ENCODE measurements at places on chromosomes 4 and X.

DNA sequence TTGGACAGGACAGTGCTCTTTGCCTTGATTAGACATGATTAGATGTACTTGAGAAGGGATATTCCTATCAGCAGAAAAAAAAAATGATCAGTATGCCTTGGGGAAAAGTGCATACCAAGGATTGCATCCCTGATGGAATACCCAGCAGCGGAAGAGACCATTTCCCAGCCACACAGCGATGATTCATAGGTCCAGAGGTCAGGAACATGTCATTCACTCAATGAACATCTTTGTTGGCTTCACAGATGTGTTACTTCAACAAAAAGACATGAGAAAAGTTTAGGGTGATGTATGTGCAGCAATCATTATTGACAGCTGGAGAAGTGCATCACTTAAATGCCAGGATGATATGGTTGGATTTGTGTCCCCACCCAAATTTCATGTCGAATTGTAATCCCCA, 293.5 kb downstream of the ZNF674 start:
- H3K4me3 ChIP-seq = no peak overlapping the region
- H3K4me1 ChIP-seq = no peaks in the 10 kb centered on the region
- no peaks in the 10 kb centered on the region for H3K36me3 ChIP-seq
- no peak overlapping the region for H3K27ac ChIP-seq
- DNase-seq = no peak
- H3K27me3 ChIP-seq = no peaks in the 10 kb centered on the region

- H3K27me3 ChIP-seq = no peaks in the 10 kb centered on the region
- H3K4me3 ChIP-seq = peak overlapping the region; percentile 70
- H3K27ac ChIP-seq = peak overlapping the region; percentile 78
- H3K4me1 ChIP-seq = peaks cover 67% of the 10 kb centered on the region
- H3K36me3 ChIP-seq = peaks cover 66% of the 10 kb centered on the region
- no peak for DNase-seq
Measured at GRCh38 chr4:38985410-38986100, 46.7 kb downstream of the TMEM156 start.

DNA sequence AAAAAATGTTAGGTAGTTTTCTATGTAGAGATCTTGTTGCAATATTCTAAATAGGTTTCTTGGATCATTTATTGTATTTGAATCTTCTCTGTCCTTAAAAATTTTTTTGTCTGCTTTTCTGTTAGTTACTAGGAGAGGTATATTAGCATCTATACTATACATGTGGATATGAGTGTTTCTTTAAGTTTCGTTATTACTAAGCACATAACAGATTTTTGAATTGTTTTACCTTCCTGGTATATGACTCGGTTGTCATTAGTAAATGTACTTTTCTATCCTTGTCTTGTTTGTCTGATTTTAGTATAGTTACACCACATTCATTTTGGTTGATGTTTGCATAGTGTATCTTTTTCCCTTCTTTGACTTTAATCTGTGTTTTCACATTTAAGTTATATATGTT, 20.2 kb downstream of the PYURF start:
- no peak overlapping the region for H3K27ac ChIP-seq
- peaks cover 21% of the 10 kb centered on the region for H3K36me3 ChIP-seq
- no peak for DNase-seq
- no peaks in the 10 kb centered on the region for H3K27me3 ChIP-seq
- no peak overlapping the region for H3K4me3 ChIP-seq
- peaks cover 7% of the 10 kb centered on the region for H3K4me1 ChIP-seq

GRCh38 chr4:123346330-123346940, 50.2 kb upstream of the SPRY1 start:
- no peak overlapping the region for H3K4me3 ChIP-seq
- H3K27ac ChIP-seq = no peak overlapping the region
- peaks cover 4% of the 10 kb centered on the region for H3K4me1 ChIP-seq

- H3K4me3 ChIP-seq = no peak overlapping the region
- no peaks in the 10 kb centered on the region for H3K4me1 ChIP-seq
- peaks cover 4% of the 10 kb centered on the region for H3K27me3 ChIP-seq
- no peak overlapping the region for H3K27ac ChIP-seq
- DNase-seq = no peak
Measured at GRCh38 chr4:169231647-169232262, 39.0 kb downstream of the SH3RF1 start.

- no peaks in the 10 kb centered on the region for H3K4me1 ChIP-seq
- H3K36me3 ChIP-seq = no peaks in the 10 kb centered on the region
- H3K27ac ChIP-seq = no peak overlapping the region
- no peak overlapping the region for H3K4me3 ChIP-seq
- no peak for DNase-seq
Measured at GRCh38 chr4:180832073-180832472, 1411.1 kb upstream of the TENM3 start.

- no peaks in the 10 kb centered on the region for H3K36me3 ChIP-seq
- H3K27ac ChIP-seq = no peak overlapping the region
- H3K4me3 ChIP-seq = no peak overlapping the region
- H3K27me3 ChIP-seq = peaks cover 9% of the 10 kb centered on the region
- no peak for DNase-seq
Measured at GRCh38 chrX:15938072-15938471, 83.5 kb upstream of the AP1S2 start.

DNA sequence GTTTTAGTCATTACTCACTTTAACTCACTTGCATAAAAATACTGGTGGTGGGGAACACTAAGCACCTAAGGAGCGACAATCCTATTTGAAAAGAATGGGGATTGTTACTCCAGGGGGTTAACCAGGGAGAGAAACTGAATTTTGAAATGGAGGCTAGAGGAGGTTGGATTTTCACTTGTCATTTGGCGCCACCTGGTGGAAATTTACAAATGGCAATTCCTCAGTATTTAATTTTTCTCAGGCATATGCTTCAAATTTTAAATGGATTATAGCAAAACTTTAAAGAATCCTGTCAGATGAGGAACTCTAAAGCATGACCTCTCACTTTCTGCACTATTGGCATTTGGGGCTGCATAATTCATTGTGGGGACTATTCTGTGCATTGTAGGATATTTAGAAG, 2.7 kb upstream of the GEMIN8 start:
- no peak overlapping the region for H3K4me3 ChIP-seq
- no peaks in the 10 kb centered on the region for H3K36me3 ChIP-seq
- H3K27me3 ChIP-seq = peaks cover 14% of the 10 kb centered on the region
- H3K4me1 ChIP-seq = peaks cover 19% of the 10 kb centered on the region
- no peak for DNase-seq

DNA sequence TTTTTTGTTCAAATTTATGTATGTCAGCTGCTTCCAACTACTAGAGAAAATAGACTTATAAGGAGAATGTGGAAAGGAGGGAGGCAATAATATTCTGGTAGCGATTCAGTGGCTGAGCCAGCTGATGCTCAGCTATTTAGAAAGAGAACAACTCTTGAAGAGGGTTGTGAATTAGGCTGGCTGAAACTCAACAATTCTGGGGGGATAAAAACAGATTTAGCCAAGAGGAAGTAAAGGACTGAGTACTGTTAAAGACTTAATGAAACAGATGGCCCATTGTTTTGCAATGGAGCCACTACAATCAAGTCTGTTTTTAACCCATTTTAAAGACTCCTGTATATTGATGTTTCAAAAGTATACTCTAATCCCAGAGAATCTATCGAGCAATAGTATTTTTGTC, 1058.9 kb downstream of the C4orf33 start:
- no peaks in the 10 kb centered on the region for H3K27me3 ChIP-seq
- no peak for DNase-seq
- no peaks in the 10 kb centered on the region for H3K36me3 ChIP-seq

DNA sequence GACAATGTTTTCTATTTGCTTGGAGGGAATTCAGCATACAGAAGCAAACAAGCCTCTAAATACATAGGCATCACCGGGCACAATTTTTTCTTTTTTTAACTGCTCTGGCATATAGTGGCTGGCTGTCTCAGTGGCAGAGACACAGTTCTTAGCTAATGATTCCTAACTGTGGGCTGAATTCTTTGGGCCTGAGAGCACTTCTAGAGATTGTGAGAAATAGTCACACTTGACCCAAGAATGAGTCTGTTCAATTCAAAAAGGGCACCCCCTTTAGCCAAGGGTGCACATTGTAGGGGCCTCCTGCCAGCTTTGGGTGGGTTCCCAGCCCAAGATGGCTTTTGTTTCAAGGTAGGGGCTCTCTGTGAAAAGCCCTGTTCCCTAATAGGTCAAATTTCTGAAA, 345.7 kb downstream of the ARHGAP10 start:
- H3K4me3 ChIP-seq = no peak overlapping the region
- H3K27me3 ChIP-seq = no peaks in the 10 kb centered on the region
- peaks cover 42% of the 10 kb centered on the region for H3K36me3 ChIP-seq
- no peak overlapping the region for H3K27ac ChIP-seq
- no peaks in the 10 kb centered on the region for H3K4me1 ChIP-seq

GRCh38 chr4:6873792-6874461, 35.7 kb upstream of the TBC1D14 start:
- no peak overlapping the region for H3K27ac ChIP-seq
- H3K4me1 ChIP-seq = no peaks in the 10 kb centered on the region
- no peak overlapping the region for H3K4me3 ChIP-seq
- DNase-seq = peak; percentile 49
- no peaks in the 10 kb centered on the region for H3K27me3 ChIP-seq
- peaks cover 20% of the 10 kb centered on the region for H3K36me3 ChIP-seq

- peaks cover 45% of the 10 kb centered on the region for H3K27me3 ChIP-seq
- no peak for DNase-seq
- H3K4me3 ChIP-seq = no peak overlapping the region
- peaks cover 25% of the 10 kb centered on the region for H3K4me1 ChIP-seq
Measured at GRCh38 chr4:3299122-3299975, 6.5 kb downstream of the RGS12 start.

DNA sequence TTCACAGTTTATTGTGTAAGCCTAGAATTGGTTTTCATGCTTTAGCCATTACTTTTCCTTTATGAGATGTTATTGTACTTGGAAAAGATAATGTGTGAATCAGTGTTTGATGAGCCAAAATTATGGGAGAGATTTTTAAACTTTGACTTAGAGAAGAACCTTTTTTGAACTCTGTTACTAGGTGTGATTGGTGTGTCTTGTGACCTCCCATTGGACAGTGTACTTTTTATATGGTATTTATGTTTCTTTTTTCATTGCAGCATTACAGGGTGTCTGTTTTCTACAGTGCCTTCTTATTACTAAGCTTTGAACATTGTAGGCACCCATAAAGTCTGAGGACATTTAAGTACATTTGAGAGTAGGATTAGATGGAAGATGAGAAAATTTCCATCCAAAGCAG, 91.1 kb downstream of the SLC4A4 start:
- H3K27me3 ChIP-seq = no peaks in the 10 kb centered on the region
- no peaks in the 10 kb centered on the region for H3K4me1 ChIP-seq
- H3K27ac ChIP-seq = no peak overlapping the region
- DNase-seq = no peak

GRCh38 chrX:23062359-23062758, 62.6 kb downstream of the DDX53 start:
- no peak for DNase-seq
- no peak overlapping the region for H3K4me3 ChIP-seq
- H3K36me3 ChIP-seq = no peaks in the 10 kb centered on the region
- no peaks in the 10 kb centered on the region for H3K4me1 ChIP-seq
- H3K27me3 ChIP-seq = no peaks in the 10 kb centered on the region

DNA sequence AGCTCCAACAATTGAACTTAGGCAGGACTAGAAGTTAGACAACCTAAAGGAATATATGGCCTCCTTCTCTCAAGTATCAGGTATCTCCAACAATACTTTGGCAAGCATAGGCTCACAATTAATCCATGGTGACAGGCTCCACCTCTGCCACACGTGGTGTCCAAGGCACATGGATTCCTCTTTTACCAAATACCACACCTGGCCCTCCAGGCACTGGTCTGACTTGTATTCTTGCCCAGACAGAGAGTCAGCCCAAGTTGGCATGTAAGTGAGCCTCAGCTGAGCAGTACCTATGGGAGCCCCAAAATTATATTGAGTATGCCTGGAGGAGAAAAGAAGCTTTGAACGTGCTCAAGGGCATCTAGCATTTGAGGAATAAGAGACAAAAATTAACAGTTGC, 19.6 kb downstream of the SRPX2 start:
- H3K4me1 ChIP-seq = no peaks in the 10 kb centered on the region
- H3K36me3 ChIP-seq = no peaks in the 10 kb centered on the region
- H3K27ac ChIP-seq = no peak overlapping the region
- H3K27me3 ChIP-seq = no peaks in the 10 kb centered on the region

- peak overlapping the region; percentile 90 for H3K27ac ChIP-seq
- no peaks in the 10 kb centered on the region for H3K27me3 ChIP-seq
- H3K4me3 ChIP-seq = peak overlapping the region; percentile 67
- peak; percentile 15 for DNase-seq
- H3K36me3 ChIP-seq = no peaks in the 10 kb centered on the region
Measured at GRCh38 chrX:97398030-97398551, 514.4 kb downstream of the RPA4 start.

- peaks cover 3% of the 10 kb centered on the region for H3K36me3 ChIP-seq
- H3K4me1 ChIP-seq = no peaks in the 10 kb centered on the region
- no peak overlapping the region for H3K27ac ChIP-seq
- DNase-seq = no peak
- H3K27me3 ChIP-seq = no peaks in the 10 kb centered on the region
Measured at GRCh38 chr4:150867148-150867547, 147.9 kb downstream of the LRBA start.
